ENCODE measurements at places on chromosomes 4 and X.

GRCh38 chrX:72126539-72127140 is 5.1 kb downstream of the RTL5 start:
- DNase-seq: no peak

DNA sequence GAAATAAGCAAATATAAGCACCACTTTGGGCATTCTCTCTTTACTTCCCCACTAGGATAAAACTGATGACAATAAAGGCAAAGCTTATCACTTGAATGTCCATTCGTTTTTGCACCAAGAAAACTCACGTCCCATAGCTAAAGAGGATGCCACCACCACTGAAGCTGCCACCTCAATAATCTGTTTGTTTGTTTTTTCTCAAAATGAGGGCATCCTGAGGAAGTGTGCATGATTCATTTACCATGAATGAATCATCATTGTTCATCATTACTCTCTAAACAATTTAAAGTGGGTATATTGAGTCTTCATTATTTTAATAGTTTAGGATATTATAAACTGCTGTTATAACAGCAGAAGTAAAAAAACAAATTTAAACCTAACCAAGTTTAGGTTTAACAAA is 168.2 kb downstream of the DCTD start:
- no peak for DNase-seq

DNA sequence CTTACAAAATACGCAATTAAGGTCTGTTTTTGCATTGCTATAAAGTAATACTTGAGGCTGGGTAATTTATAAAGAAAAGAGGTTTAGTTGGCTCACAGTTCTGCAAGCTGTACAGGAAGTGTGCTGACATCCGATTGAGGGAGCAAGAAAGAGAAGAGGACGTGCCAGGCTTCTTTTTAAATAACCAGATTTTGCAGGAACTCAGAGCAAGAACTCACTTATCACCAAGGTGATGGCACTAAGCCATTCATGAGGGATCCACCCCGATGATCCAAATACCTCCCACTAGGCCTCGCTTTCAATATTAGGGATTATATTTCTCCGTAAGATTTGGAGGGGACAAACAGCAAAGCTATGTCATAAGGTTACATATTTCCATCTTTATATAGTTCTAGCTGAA is 456.7 kb downstream of the GLUD2 start:
- no peak for DNase-seq

DNA sequence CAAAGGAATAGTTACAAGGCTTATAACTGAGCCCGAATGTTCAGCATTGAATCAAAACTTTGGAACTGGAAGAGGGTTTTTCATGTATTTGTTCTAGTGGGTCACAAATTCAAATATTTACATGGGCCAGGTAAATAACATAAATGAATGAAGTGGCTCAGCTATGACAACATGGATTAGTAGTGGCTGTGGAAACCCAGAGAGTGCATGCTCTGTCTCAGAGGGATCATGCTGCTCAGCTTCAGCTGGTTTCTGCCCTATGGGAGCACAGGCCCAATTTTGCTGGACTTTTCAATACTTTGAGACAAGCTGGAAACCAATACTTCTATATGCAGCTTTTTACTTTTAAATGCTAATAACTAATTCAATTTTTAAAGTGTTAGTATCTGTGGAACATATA is 394.0 kb upstream of the TEX13C start:
- DNase-seq: no peak

DNA sequence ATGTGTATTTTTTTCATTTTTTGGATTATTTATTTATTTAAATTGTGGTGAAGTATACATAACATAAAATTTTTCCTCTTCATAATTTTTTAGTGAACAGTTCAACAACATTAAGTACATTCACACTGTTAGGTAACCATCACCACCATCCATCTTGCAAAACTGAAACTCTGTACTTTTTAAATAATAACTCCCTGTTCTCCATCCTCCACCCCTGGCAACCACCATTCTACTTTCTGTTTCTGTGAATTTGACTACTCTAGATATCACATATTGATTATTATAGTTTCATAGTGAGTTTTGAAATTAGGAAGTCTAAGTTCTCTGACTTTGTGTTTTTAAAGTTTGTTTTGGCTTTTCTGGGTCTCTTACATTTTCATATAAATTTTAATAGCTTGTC is 89.3 kb upstream of the STX18 start:
- no peak for DNase-seq

- DNase-seq: no peak
Measured at GRCh38 chrX:45771114-45771513, 570.4 kb upstream of the DIPK2B start.

DNA sequence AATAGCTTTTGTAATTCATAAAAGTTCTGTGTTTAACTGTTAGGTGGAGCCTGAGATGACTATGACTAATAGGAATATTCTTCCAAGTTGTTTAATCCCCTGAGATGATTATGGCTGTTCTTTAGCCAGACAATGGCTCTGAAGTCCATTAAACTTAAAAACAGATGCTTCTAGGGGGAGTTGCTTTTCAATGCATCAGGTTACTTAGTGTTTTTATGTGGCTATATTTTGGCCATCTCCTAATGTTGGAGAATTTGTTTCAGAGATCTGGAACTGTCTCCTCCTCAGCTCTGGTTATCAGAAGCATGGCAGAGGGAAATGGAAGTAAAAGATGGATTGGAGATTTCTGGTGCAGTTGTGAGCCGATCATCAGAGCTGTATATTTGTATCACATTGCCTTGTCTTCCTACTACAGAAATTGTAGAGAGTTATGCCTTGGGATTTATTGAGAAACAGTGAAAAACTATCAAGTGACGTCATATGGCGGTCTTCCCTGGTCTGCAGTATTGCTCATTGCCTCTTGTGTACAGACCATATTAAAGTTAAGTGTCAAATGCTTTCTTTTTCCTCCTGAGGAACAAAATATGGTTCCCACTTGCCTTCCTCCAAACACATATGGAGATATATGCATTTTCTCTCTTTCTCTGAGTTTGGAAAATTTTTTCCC is 29.8 kb downstream of the SGMS2 start:
- no peak for DNase-seq

- no peak for DNase-seq
Measured at GRCh38 chr4:158825433-158826036, 56.7 kb downstream of the FNIP2 start.

DNA sequence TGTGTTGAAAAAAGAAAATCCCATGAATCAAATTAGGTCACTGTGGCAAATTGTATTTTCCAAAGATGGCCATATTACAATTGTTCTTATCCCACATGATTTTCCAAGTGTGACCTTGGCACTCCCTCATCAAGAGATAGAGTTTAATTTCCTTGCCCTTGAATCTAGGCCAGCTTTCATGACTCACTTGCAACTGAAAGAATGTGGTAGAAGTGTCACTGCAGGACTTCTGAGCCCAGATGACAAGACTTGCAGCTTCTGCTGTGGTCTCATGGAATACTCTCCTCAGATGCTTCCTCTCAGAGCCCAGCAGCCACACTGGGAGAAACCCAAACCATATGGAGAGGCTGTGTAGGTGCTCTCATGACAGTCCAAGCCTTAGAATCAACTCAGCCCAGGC is 139.0 kb downstream of the ADAMTS3 start:
- DNase-seq: no peak

DNA sequence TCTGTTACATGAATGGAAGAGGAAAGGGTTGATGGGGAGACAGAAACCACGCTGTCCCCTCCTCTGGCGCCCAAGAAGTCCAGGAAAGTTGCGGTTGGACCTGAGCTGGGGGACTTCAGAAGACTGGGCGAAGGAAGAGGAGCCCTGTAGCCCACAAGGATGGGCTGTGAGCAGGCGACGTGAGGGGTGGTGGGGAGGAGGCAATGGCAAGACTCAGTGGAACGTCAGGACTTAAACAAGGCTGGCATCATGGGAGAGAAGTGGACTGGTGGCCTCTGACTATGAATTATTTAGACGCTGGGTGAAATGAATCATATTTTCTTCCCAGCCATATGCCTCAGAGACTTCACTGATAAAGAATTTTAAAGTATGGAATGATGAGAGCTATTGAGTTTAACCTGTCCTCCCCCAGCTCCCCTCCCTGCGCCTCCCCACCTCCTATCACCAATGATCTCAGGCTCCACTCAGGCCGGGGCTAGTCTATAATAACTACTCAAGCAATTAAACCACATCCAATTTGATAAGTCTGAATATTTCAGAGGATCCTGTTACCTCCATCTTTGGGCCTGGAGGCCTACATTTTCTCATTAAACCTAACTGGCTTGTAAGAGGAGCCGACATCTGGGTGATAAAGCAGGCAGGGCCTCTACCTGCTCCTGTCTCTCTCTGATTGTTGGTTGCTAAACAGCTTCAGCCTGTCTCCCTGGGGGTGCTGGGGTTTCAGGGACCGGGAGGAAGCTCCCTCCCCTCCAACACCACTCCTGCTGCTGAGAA is 63.6 kb downstream of the SMIM20 start:
- no peak for DNase-seq

GRCh38 chrX:30302956-30303355 is 6.2 kb downstream of the NR0B1 start:
- no peak for DNase-seq

DNA sequence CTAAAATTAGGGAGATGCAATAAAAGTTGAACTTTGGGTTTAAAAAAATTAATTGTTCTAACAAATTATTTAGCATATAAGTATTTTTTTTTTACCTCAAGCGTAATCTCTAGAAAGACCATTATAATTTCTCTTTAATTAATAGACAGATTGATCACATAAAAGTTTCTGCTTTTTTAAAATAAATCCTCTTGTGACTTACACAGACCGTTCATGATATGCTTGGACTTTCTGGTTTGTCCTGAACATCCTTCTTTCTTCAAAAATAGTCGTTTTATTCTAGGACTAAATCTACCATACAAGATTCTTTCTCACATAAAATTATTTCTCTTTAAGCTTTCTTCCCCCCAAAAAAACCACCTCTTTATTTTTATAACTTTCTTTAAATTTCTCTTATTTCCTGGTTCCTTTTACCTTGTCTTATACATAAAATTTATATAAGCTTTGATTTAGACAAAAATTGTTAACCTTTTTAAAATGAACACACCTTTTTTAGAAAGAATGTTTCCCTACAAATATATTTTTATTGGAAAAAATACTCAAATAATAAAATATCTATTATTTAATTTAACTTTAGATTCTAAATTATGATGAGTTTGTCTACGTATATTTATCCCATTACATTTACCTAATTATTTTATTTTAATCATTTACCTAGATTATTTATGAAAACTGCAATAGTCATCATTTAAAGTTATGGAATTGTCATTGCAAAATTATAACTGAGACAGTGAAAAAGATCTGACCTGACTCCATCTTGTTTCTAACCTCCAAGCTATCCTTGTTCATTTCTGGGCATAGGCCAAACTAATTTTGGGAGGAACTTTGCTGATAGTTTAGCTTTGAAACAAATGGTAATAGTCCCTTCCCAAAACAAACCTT is 37.6 kb downstream of the PGRMC2 start:
- no peak for DNase-seq

GRCh38 chrX:15404401-15405096 is 20.3 kb upstream of the VEGFD start:
- DNase-seq: no peak

DNA sequence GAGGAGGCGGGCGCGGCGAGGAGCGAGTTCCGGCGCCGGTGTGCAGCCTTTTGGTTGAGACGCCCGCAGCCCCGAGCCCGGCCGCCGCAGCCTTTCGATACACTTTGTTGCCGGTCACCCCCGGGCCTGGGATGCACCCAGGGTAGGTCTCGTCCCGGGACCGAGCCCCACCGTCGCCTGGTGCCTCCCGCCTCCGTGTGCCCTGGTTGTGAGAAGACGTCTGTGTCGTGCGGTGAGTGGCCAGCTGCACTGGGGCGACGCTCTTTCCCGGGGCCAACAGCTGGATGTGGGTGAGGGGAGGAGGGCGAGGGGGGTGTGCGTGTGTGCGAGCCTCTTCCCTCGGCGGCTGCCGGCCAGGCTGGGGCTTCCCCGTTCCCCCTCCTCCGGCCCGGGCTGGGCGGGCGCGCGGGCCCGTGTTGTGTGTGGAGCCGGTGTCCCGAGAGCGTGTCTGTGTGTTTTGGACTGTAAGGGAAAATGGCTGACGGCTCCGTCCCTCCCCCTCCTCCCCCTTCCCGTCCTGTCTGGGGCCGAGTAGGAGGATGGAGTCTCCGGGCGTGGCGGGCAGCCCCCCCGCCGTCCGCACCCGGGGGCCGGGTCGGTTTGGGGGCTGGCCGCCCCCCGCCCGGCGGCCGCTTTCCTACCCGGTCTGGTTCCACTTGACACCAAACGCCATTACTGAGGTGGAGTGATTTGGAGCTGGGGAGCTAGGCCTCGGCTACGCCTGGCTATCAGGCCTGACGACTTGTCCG is 807 bp downstream of the USP9X start:
- DNase-seq: no peak

- DNase-seq: peak; percentile 12
Measured at GRCh38 chrX:131816551-131817136, 206.5 kb upstream of the STK26 start.

- DNase-seq: no peak
Measured at GRCh38 chrX:25858273-25858880, 279.8 kb upstream of the MAGEB18 start.

- DNase-seq: no peak
Measured at GRCh38 chr4:13547485-13548041, 3.3 kb upstream of the NKX3-2 start.

GRCh38 chr4:121112530-121112929 is 40.2 kb upstream of the NDNF start:
- no peak for DNase-seq

DNA sequence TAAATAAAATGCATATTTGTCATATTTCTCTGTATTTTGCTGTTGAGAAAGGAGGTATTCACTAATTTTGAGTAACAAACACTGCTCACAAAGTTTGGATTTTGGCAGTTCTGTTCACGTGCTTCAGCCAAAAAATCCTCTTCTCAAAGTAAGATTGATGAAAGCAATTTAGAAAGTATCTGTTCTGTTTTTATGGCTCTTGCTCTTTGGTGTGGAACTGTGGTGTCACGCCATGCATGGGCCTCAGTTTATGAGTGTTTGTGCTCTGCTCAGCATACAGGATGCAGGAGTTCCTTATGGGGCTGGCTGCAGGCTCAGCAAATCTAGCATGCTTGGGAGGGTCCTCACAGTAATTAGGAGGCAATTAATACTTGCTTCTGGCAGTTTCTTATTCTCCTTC is 3.3 kb downstream of the HTT start:
- no peak for DNase-seq

- DNase-seq: no peak
Measured at GRCh38 chrX:38262715-38263620, 42.3 kb upstream of the SRPX start.

- DNase-seq: no peak
Measured at GRCh38 chr4:60605646-60606354, 594.3 kb upstream of the ADGRL3 start.

GRCh38 chr4:94523033-94523580 is 71.4 kb downstream of the PDLIM5 start:
- DNase-seq: no peak

DNA sequence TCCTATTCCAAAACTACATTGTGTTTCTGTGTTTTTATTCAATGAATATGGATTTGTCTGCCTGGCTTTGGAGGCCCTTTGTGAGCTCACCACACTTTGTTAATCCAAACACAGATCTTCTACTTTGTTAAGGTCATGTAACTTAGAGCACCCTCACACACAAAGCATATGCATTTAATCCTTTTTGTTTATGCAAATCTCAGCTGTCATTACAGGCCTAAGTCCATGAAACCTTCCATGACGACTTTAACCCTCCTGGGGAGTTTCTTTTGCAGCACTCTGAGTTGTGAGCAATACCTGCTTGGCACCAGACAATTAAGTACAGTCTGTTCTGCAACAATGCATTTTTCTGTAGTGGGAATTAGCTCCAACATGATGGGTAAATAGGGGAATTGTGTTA is 14.9 kb downstream of the CCSER1 start:
- DNase-seq: no peak

GRCh38 chr4:98779088-98779487 is 120.7 kb upstream of the TSPAN5 start:
- no peak for DNase-seq

GRCh38 chr4:112119353-112119783 is 25.9 kb upstream of the FAM241A start:
- no peak for DNase-seq

All from NCI-H1417 treated with DMSO at 0.1 percent for 48 hours (cell line).